ENCODE measurements at places on chromosomes 4 and X.

GRCh38 chr4:36288731-36289426, 7.5 kb downstream of the DTHD1 start:
- peak; percentile 47 for DNase-seq

GRCh38 chr4:177404986-177405385, 37.3 kb downstream of the AGA start:
- no peak for DNase-seq

DNA sequence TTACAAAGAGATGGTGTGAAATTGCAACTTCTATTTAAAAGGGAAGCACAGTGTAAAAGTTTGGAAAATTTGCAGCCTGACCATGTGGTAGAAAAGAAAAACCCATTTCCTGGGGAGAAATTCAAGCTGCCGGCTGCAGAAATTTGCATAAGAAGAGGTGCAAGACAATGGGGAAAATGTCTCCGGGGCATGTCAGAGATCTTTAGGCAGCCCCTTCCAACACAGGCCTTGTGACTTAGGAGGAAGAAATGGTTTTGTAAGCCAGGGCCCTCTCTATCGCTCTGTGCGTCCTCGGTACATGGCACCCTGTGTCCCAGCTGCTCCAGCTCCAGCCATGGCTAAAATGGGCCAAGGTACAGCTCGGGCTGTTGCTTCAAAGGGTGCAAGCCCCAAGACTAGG, 40.4 kb downstream of the CCDC158 start:
- DNase-seq, result peak; percentile 6

DNA sequence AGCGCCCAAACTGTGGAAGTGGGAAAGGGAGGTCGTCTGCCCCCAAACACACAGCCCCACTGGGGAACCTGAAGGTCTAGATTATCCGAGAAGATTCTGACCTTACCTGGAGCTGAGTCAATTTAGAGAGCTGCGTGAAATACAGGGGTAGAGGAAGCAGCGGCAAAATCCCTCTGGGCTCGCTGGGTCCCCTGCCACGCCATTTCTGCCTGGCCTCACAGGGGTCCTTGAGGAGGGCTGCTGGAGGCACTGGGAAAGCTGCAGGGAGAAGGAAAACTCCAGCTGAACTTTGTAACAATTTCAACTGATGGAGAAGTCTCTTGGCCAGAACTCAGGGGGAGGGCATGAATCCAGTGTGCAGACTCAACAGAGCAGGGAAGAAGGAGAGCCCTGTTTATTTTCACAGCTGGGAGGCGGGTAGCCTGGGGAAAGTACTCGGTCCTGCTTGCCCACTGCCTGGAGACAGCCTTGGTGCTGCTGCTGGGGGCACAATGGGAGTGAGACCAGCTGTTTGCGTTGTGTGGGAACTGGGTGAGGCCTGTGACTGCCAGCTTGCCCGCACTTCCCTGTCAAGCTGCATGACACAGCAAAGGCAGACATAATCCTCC, 93.2 kb upstream of the MAPK10 start:
- no peak for DNase-seq

DNA sequence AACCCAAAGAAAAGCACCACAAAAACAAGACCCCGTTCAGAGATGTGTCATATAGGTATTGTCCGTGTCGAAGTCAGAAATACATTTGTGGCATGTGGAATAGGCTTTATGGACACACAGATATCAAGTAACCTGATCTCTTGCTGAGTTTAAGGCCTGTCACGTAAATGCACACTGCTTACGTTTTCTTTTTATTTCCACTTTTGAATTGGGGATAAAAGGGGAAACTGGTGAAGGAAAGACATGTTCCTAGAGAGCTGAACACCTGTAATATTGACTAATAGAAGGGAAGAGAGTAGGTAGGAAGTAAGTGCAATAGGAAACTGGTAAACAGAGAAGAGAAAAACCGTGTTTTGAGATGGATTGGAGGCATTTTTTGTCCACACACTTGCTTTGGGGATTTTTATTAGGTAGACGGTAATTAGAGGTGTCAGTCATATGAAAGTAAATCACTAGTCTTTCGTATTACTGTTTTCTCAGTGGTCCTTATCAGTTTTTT, 24.9 kb downstream of the TMEM131L start:
- DNase-seq, result no peak

DNA sequence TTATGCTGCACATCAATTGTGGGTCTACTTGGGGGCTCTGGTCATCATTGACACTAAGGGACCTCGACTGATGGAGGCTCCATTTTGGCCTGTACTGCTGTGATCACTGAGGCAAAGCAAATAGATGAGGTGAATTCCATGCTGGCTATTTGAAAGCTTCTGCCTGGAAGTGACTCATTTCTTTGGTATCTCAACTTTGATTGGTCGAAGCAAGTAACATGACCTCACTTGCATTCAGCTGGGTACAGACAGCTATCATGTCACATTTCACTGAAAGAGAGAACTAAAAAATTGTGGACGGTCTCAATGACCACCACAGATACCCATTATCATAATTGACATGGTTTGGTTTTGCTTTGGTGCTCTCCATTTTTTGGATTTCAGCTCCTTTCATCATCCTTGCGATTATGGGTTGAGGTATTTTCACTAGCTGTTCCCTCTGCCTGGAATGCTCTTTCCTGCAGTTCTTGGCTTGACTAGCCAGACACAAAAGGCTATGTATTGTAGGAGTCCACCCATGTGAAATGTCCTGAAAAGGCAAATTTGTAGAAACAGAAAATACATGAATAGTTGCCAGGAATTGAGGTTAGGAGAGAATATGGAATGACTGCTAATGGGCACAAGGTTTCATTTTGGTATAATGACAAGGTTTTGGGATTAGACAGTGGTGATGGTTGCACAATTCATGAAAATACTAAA, 369.2 kb upstream of the LCORL start:
- no peak for DNase-seq

DNA sequence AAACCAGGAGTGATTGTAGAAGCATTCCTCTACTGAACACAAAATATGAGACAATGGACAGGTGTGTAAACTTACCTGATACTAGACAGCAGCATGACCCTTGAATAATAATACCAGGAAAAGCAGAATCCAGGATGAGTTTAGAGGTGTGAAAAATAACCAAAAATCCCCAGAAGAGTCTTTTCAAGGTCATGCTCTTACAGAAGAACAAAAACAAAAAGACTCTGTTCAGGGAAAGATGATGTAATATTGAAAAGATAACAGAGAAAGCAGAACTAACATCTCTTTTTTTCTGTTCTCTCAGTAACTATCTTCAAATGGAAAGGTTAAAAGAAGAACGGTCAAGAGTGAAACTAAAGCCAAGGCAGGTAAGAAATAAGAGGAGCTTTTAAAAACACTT, 14.0 kb upstream of the ARHGAP10 start:
- no peak for DNase-seq

DNA sequence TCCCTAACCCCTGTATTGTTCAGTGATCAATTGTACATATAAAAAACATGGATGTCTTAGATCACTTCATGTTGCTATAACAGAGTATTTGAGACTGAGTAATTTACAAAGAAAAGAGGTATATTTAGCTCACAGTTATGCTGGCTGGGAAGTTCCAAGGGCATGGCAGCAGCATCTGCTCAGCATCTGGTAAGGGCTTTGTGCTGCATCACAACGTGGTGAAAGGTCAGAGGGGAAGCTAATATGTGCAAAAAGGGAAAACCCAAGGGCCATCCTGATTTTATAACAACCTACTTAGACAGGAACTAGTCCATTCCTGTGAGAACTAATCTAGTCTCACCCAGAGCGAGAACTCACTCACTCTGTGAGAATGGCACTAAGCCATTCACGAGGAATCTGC, 128.2 kb upstream of the OTUD4 start:
- DNase-seq, result peak; percentile 25

GRCh38 chrX:68934421-68934820, 105.6 kb downstream of the EFNB1 start:
- DNase-seq, result no peak

DNA sequence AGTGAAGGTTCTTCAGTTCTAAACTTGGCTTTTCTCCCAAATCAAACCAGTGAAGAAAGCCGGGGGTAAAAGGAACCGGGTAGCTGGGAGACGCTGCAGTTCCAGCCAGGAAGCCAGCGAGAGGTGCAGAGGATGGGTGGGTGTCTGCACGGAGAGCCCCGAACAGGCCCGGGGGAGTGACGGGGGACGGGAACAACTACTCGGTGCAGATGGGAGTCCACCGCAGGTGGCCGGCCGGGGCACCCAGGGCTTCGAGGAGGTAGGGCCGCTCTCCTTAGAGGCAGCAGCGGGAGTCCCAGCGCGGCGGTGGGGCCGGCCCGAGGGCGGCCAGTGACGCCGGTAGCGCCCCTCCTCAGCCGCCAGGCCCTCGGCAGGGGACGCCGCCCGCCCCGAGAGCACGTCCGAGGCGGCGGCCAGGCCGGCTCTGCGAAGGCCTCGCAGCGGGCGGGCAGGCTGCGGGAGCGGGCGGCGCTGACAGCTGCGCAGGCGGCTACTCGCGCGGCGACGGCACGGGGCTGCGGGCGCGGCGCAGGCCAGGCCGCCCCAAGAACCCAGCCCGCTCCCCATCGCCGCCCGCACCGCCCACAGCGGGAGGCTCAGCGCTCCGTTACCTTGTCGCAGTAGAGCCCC, 449 bp downstream of the FBXL5 start:
- peak; percentile 48 for DNase-seq

DNA sequence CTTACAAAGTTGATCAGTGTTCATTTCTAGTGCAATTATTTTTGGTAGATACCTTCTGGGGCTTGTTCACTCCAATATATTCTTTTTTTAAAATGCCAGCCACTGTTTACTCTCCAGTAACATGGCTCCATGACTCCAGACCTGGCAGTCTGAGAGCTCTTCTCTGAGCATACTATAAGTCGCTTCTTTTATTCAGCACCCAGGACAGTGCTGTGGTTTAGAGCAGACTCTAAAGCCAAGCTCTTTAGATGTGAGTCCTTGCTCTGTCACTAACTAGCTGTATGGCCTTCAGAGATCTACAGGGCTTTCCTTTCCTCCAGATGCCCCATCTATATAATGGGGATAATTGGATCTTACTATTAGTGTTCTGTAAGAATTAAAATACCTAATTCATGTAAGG, 200.2 kb upstream of the FAM241A start:
- DNase-seq, result no peak
